Mammary epithelial cell (primary cell): ENCODE measurements at places on chromosomes 4 and X. TPM values are rescaled to one million over a fixed set of nuclear protein-coding genes. Genes with fewer than 3 reads are reported as not detected.

GRCh38 chr4:2059726-2060602 lies 837 bp downstream of the NAT8L start:
- DNase-seq = no peak

GRCh38 chr4:46508216-46508615 lies 118.3 kb upstream of the GABRA2 start:
- DNase-seq = peak; percentile 87

- no peak for DNase-seq
Measured at GRCh38 chr4:10613926-10614478, 70.6 kb downstream of the CLNK start.

DNA sequence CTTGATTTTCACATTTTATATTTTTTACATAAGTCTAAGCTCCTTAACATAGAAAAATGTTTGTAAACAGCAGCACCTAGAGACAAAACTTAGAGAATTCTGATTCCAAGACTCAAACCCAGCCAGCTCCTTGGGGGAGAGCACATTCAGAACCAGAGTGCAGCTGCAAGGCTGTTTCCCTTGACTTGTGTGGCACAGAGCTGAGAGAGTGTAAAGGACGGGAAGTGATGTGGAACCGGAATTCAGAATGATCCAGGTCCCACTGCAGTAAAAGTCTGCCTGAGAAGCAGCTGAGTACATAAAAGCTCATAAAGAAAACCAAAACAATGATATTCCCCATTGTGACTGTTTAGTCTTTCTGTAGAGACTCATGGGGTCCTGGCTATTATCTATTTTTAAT lies 713.8 kb downstream of the RAB28 start:
- DNase-seq = no peak

- no peak for DNase-seq
Measured at GRCh38 chr4:82358847-82359246, 14.9 kb downstream of the HNRNPD start.

- no peak for DNase-seq
Measured at GRCh38 chr4:528296-528695, 29.3 kb downstream of the PIGG start.

DNA sequence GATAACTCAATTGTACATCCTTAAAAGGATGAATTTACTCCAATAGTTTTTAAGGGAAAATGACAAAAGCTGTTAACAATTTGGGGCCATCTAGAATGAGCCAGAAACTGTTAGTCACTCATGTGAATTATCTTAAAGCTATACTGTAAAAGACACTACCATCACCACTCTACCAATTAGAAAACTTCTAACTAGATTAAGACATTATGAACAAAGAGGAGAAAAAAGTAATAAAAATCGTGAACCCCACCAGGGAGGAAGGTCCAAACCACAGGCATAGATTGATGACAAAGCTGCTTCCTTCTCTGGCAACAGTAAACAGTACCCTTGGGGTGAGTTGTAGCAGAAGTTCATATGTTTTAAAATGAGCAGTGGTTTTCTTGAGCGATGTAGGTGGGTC lies 106.1 kb downstream of the PDGFC start:
- no peak for DNase-seq

FRMD7 gene
- polyA plus RNA-seq = not detected

TKTL2 gene
- polyA plus RNA-seq = not detected

BMP3 gene
- not detected for polyA plus RNA-seq
